Activated CD4-positive, alpha-beta T cell treated with anti-CD3 and anti-CD28 coated beads for 4 hours (primary cell): ENCODE measurements at places on chromosomes 3 and 15.

DNA sequence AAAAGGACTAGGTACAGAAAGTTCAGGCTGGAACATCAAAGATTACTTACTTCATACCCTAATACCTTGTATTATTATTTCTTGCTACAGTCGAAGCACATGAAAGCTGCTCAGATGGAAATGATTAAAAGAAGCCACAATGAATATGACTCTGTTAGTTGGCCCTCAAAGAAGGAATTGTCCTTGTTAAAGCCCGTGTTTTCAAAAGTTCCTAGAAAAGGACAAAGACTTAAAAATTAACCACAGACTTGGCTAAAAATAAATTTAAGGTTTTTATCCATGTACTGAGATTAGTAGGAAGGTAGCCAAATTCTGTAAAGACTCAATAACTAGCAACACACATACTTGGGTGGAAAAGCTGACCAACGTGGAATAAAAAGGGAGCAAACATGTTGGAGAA lies 251.0 kb upstream of the RARB start:
- no peak for DNase-seq

GRCh38 chr3:187198490-187198889 lies 1.2 kb downstream of the RTP1 start:
- DNase-seq = no peak

DNA sequence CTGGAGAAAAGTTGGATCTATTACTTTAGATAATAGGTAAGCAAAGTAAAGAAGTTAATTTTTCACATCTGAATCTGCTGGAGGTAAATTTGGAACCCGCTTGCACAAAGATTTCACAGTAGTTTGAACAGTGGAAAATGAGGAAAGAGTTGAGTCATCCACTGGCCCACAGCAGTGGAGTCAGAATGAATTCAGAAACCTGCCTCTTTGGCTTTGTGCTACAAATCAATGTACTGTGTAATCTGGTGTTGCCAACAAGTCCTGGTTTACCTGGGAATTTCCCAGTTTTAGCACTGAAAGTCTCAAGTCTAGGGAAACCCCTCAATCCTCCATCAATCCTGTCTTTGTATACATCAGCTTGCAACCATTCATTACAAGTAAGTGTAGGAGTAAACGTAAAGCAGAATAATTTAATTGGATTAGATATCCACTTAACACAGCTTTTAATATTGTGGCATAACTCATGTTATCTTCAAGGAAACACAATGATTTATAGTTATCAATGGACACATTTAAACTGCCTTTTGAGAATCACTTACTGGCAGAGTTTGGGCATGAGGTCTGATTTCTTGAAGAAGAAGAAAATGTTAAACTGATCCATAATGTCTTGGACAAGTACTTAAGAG lies 100.6 kb downstream of the DCLK3 start:
- DNase-seq = no peak

GRCh38 chr3:58009026-58009748 lies 965 bp downstream of the FLNB start:
- DNase-seq = peak; percentile 32

DNA sequence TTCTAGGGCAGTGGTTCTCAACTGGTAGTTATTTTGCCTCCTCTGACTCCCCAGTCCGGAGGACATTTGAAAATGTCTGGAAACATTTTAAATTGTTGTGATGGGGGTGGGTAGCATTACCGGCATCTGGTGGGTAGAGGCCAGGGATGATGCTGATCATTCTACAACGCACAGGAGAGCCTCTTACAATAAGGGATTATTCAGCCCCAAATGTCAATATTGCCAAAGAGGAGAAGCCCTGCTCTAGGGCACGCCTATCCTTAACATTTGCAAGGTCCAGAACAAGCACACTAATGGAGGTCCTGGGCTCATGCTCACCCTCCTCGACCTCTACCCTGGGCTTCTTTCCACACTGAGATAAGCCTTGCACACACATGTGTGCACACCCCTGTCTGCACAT lies 106.4 kb downstream of the MINAR1 start:
- DNase-seq = no peak

GRCh38 chr3:94036909-94037507 lies 8.6 kb upstream of the STX19 start:
- no peak for DNase-seq

GRCh38 chr3:20808864-20809263 lies 622.9 kb upstream of the SGO1 start:
- DNase-seq = no peak

DNA sequence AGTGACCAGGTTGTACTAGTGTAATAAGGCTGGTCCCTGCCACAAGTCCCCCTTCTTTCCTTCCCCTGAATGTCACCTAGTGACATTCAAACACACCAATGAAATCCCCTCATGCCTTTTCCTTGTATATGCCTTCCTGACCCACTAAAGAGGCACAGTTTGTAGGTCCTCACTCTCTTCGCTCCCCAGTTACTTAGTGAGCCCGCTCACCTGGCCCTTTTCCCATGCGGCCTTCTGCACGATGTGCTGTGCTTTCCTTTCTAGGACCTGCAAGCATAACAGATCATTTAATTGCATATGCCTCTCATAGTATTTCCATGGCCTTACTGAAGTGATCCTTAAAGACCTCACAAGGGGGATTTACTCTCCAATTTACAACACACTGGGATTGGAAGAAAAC lies 146.3 kb downstream of the THRB start:
- DNase-seq = no peak

DNA sequence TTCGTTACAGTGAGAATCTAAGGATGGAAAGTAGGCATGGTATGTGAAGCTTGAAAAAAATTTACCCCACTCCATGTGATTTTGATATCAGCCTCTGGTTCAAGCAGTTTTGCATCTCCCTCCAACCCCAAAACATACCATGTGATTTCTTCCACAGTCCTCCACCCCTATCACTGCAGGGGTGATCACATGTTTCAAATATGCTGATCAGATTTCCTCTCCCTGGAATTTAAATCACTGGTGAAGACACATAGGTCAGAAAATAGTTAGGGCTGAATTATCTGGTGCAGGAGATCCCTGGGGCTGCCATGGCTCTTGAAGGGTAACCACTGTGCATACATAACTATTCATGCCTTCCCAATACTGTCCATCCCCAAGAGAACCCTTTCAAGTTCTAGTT lies 119.7 kb upstream of the THRB start:
- no peak for DNase-seq

DNA sequence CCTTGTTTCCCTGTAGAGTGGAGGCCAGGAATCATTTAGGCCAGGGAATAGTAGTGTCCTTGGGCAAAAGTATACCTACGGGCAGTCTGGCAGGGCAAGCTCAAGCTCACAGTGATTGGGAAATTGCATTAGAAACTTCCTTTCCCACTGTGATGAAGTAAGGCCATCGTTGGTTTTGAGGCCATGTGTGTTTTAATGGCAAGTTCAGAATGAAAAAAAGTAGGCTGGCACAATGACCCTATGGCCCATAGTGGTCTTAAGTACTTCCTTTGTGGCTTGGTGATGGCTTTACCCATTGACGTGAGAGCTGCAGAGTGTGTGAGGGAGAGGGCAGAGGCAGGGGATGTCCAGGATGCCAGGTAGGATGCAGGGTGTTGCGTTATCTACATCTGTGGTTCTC lies 28.8 kb downstream of the LIMD1 start:
- no peak for DNase-seq

GRCh38 chr3:110413807-110414748 lies 657.5 kb upstream of the NECTIN3 start:
- DNase-seq = no peak

DNA sequence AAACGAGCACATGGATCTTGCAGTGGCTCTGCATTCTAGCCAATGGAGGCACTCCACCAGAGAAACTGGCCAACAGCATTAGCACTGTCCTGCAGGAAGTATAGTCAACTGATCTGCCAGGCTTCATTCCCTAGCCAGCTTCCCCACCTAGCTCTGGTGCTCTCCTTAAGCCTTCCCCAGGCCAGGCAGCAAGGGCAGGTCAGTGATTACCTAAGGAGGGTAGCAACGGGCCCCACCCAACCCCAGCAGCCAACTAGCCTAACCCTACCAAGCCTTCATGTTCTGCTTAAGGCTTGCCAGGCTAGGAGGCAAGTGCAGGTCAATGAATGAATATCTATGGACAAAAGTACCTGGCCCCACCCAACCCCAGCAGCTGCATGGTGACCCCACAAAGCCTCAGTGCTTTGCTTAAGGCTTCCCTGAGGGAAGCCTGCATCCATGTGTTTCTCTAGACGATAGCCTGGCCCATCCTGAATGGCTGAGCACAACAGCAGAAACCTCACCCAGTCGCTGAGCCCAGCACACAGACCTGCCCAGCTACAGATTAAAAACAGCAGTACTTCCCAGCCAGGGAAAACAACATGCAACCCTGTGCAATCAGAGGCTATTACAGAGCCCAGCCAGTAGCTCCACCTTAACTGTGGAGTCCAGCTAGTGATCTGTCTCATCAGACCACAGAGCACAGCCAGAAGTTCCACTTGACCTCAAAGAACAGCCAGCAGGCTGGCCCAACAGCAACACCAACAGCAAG lies 28.5 kb downstream of the THBS1 start:
- DNase-seq = no peak

- no peak for DNase-seq
Measured at GRCh38 chr3:152497890-152498289, 229.2 kb downstream of the MBNL1 start.
